M059J (cell line): ENCODE measurements at places on chromosomes 3 and 15.

GRCh38 chr3:181885868-181886630, 174.3 kb downstream of the SOX2 start:
- no peak for DNase-seq

- DNase-seq, result no peak
Measured at GRCh38 chr3:142633073-142633472, 36.9 kb downstream of the PLS1 start.

GRCh38 chr3:43855674-43856299, 165.0 kb downstream of the ABHD5 start:
- DNase-seq, result peak; percentile 66

- DNase-seq, result no peak
Measured at GRCh38 chr3:160409812-160410610, 10.6 kb downstream of the SMC4 start.

- DNase-seq, result no peak
Measured at GRCh38 chr15:66586155-66586976, 20.6 kb upstream of the LCTL start.

GRCh38 chr3:38743043-38743442, 73.0 kb downstream of the SCN10A start:
- no peak for DNase-seq

DNA sequence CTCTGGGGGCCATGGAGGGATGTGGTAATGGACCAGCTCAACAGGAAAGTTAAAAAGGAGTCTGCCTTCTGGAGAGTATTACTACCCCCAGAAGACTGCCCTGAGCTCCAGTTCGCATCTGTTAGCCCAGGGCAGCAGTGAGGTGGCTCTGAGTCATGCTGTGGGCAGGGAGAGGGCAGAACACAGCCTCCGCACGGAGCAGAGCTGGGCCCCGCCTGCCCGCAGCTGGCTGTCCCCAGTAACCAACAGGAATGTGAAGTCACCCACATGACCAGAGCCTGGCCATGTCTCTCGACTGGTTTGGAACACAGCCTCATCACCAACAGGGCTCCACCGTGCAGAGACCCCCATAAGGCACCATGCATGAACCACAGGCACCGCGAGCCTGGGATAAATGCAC, 62.1 kb downstream of the CYFIP1 start:
- DNase-seq, result peak; percentile 78

DNA sequence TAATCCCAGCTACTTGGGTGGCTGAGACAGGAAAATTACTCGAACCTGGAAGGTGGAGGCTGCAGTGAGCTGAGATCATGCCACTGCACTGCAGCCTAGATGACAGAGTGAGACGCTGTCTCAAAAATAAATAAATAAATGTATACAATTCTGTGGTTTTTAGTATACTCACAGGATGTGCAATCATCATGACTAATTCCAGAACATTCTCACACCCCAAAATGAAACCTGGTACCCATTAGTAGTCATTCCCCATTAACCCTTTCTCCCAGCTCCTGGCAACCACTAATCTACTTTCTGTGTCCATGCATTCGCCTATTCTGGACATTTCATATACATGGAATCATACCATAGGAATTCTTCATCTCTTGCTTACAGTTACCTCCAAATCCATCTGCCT, 44.5 kb downstream of the LRRFIP2 start:
- DNase-seq, result peak; percentile 20

GRCh38 chr15:74842581-74843444, at the start of gene ULK3:
Gene ULK3, minus strand, starts transcription at chr15:74843156. Its CDS starts 51 bp downstream, at chr15:74843105.
- peak; percentile 70 for DNase-seq

DNA sequence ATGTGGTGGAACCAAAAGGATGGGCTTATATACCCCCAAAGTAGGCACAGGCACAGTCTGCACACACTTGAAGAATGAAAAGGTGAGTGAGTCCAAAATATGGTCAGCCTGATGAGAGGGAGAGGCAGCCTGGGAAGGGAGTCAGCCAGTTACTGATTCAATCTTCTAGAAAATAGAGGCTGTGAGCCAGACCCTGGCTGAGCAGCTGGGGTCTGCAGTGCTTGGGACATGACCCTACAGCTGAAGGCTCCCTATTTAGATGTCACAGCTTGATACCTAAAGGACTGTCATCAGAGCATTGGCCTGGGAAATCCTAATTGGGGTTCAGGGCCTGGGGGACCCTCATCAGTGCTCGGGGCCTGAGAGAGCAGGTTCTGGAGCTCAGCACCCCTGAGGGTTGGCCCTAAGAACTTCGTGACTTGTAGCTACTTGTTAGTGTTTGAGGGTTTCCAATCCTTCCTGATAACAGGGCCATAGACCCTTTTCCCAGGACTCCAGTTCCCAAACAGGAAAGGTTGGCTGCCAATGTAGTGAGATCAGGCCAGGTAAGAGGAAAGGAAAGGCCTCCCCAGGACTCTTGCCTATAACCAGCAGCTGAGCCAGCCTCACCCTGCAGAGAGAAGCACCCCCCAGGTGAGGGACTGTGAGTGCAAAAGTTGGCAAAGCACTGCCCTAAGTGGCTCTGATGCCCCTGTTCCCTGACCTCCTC, 54.7 kb upstream of the SLCO2A1 start:
- no peak for DNase-seq

DNA sequence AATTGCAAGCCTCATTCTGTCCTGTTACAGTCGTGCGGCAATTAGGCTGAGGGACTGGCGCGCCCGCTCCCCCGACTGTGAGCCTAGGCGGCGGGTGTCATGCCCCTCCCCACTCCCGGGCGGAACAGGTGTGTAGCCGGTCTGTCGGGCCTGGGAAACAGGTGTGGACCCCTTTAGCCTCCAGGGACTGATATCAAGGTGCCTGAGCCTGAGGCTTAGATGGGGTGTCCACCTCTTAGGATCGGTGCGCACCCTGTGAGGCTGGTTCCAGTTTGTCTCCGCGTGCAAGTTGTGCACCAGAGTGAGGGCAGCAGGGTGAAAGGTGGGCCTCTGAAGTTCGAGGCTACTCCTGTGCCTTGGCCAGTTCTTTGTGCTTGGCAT, 686 bp downstream of the VPS8 start:
- DNase-seq, result no peak
